ENCODE measurements at places on chromosomes 7 and 10.

- no peak for DNase-seq
These were observed 63.1 kb upstream of the LEP start for GRCh38 chr7:128177768-128178550.

DNA sequence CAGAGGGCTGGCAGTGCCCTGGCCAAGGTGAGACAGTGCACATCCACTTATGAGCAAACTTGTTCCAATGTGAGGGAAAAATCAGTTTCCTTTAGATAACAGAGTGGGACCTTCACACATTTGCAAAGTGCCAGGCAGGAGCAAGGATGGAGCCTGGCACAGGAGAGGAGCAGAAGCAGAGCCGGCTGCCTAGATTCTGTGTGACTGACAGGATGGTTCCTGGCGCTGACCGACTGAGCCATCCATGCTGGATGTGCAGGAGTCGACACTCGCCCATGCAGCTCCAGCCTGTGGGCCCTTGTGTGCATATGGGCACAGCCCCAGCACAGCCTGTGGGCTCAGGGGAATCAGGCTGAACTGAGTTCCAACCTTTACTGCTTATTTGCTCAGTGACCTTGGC is 346.5 kb downstream of the GRID1 start:
- DNase-seq, result no peak

- DNase-seq, result no peak
These were observed 541 bp downstream of the ZSCAN25 start for GRCh38 chr7:99617192-99617781.

DNA sequence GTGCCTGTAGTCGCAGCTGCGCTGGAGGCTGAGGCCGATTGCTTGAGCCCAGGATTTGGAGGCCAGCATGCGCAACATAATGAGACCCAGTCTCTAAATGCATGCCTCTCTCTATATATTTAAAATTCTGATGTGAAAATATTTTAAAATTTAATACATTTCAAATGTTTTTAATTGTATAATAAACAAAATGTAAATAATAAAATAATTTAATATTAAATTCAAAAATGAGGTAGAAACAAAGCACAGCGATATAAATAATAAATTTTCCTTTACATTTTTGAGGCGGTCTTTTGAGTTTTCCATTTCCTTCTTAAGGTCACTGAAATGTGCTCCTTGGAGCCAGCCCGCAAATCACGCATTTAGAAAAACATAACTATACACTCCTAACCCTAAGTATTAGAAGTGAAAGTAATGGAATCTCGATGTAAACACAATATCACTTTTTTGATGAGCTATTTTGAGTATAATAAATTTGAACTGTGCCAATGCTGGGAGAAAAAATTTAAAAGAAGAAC is 523 bp upstream of the CDK1 start:
- DNase-seq, result no peak

DNA sequence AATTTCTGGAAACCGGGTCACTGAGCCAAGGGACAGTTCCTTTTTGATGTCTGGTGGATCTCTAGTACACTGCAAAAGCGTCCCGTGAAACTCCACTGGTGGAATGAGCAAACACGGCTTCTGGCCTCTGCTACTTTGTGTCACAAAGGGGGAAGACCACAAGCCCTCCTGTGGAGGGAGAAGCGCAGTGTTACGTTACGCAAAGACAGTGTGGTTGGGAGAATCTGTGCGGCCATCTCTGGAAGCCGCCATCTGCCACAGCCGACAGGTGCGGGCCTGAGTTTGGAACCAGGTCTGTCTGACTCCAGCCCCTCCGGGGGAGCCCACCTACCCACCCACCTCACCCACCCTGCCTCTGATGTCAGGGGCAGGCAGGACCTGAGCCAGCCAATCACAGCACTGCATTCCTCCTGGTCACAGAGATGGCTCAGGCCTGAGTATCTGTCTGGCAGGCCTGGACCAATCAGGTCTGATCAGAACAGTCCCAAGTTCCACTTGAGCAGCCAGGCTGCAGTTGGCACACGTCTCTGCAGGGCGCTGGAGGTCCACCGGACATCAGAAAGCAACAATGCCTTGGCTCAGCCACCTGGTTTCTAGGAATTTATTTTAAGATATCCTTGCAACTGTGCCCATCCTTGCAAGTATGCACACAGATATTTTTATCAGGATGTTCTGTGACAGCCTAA is 3.0 kb upstream of the CYP2W1 start:
- DNase-seq, result no peak

DNA sequence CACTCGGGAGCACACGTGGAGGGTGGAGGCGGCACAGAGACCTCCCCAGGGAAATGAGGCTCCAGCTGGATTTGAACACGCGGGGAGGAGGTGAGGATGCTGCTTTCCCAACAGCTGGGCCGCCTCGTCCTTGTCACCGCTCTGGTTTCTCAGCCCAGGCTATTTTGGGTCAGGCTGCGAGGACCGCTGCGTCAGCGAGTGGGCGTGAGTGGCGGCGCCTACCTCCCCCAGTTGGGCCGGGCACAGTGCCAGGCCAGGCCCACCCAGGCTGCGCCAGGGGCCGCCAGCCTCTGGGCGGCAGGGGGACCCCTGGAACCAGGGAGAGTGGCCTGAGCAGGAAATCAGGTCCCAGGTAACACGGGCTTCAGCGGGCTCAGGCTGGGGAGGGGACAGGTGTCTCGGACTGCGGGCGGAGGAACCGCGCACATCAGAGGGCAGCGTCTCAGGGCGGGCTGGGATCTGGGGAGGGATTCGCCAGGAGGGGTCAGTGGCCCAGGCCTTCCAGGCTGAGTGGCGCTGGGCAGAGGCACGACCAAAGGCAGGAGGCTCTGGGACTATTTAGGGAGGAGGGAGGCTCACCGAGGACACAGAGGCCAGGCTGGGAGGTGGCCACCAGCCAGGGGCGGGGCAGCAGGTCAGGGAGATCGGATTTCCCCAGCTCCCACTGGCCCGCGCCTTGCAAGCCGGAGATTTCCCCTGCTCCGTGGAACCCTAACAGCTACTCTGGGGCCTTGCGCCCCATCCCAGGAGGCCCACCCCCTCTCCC is 125.2 kb upstream of the RET start:
- peak; percentile 43 for DNase-seq

DNA sequence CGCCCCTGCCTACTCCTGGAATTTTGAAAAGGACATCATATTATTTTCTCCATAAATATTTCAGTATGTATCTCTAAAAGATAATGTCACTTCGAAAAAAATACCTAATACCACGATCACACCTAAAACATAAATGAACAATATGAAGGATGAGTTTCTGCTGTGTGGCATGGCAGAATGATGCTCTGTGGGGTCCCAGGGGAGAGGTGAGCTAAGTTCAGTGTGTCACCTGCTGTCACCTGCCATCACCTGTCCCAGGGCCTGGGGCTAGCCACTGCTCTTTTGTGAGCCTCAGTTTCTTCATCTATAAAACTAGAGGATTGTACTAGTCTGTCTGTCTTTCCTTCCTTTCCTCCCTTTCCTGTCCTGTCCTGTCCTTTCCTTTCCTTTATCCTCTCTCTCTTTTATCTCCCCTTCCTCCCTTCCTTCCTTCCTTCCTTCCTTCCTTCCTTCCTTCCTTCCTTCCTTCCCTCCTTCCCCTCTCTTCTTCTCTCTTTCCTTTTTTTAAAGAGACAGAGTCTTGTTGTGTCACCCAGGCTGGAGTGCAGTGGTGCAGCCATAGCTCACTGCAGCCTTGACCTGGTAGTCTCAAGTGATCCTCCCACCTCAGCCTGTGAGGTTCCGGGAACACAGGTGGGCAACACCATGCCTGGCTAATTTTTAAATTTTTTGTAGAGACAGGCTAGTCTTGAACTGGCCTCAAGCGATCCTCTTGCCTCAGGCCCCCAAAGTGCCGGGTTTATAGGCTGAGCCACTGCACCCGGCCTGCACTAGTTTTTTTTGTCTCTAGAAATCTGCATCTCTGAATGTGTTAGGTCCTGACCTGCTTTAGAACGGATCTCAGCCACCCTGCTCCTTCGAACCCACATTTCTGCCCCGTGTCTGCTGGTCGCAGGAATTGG is 43.1 kb downstream of the CUX1 start:
- no peak for DNase-seq

DNA sequence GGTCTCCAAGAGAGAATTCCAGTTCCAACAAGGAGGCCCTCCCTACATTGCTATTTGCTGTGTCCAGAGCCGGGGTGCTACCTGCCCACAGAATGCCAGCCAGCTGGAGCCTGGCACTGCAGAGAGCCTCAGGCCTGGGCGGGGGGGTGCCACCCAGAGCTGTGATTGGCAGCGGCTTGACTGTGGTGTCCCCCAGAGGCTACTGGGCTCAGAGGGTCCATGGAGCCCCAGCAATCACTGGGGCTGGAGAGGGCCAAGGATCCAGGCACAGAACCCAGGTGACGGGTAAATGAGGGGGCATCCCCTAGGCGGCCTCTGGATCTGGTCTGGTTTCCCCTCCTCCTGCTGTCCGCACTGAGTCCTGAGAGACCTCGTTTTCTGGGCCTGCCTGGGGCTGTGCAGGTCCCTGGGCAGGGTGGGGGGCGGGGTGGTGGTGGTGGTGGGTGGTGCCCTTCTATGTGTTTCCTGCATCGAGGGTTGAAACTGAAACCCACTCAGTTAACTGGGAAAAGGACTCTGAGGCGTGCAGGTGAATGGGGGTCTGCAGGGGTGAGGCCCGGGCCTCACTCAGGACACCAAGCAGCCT is 12.6 kb downstream of the DPYSL4 start:
- no peak for DNase-seq

GRCh38 chr10:67971311-67971710 is 86.9 kb downstream of the SIRT1 start:
- DNase-seq, result no peak

GRCh38 chr10:44853148-44853734 is 57.9 kb upstream of the TMEM72 start:
- DNase-seq, result no peak

DNA sequence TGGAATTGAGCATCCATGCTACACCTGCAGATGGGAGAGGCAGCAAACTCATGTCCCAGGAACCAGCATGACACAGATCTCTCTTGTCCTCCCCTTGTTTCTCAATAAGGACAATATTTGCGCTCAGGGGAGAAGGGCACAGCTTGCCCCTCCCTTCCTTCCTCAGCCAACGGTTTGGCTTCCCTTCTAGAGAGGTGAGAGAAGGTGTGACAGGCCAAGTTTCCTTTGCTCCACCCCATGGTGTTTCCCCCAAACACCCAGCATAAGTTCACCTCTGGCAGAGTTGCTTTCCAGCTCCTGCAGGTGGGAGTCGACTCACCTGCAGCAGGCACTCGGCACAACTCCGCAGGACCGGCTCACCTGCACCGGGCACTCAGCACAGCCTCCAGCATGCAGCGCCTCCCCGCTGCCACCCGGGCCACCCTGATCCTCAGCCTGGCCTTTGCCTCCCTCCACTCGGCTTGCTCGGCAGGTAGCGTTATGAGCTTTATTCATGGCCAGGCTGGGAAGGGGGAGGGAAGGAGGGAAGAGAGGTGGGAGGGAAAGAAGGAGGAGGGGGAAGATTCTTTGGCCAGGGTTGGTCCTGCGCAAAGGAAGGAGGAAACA is at the start of the genes ATP6V0A4 and TMEM213:
Gene ATP6V0A4, minus strand, starts transcription at position 482 of the 606 bp plus-strand sequence. CDS start 26,949 bp downstream, outside the sequence.
Gene TMEM213, plus strand, starts transcription at position 280 of the 606 bp plus-strand sequence. Its CDS starts 111 bp downstream, at position 391.
- no peak for DNase-seq

- DNase-seq, result peak; percentile 86
These were observed 23.3 kb downstream of the MYOF start for GRCh38 chr10:93458821-93459257.

- no peak for DNase-seq
These were observed 120.3 kb downstream of the GATA3 start for GRCh38 chr10:8174762-8175161.

- no peak for DNase-seq
These were observed 33.3 kb downstream of the PLPP4 start for GRCh38 chr10:120490288-120490687.

- DNase-seq, result no peak
These were observed 36.8 kb upstream of the EBF3 start for GRCh38 chr10:130000918-130001317.

GRCh38 chr10:111989136-111989911 is 194.2 kb downstream of the GPAM start:
- no peak for DNase-seq

GRCh38 chr7:22346383-22347107 is 10.4 kb downstream of the RAPGEF5 start:
- no peak for DNase-seq

- no peak for DNase-seq
These were observed 80.8 kb downstream of the TMEM130 start for GRCh38 chr7:98788966-98789365.

Measured in ureter (tissue), 1 donor.